ENCODE measurements at places on chromosomes 2 and 18. TPM values are rescaled to one million over a fixed set of nuclear protein-coding genes. Genes with fewer than 3 reads are reported as not detected.

Gene ENOSF1
- total RNA-seq = 35.3 TPM

Gene PIEZO2
- total RNA-seq = 51.0 TPM

Gene ITGB6
- total RNA-seq = 11.6 TPM

Gene ZSWIM2
- not detected for total RNA-seq

Gene CARF
- total RNA-seq = 12.3 TPM

Gene MYO5B
- total RNA-seq = 12.7 TPM
